ENCODE measurements at places on chromosomes 12 and 14. TPM values are rescaled to one million over a fixed set of nuclear protein-coding genes. Genes with fewer than 3 reads are reported as not detected.

The CMA1 gene
- total RNA-seq = not detected

DNA sequence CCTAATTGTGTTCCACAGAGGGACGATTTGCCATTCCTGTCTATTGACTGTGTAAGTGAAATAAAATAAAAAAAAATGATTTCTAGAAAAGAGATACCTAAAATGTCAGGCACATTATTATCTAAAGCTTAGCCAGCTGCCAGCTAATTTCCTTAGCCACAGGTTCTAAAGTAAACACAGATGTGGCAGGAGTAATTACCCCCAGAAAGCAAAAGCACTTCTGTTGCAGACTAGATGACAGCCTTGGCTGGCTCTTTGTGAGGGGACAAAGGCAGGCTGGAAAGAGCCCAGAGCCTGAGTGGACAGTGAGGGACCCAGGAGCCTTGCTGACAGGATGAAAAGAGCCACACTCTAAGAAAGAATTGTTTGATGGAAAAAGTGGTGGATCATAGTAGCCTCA is 418.1 kb downstream of the LRIG3 start:
- no peak for DNase-seq

DNA sequence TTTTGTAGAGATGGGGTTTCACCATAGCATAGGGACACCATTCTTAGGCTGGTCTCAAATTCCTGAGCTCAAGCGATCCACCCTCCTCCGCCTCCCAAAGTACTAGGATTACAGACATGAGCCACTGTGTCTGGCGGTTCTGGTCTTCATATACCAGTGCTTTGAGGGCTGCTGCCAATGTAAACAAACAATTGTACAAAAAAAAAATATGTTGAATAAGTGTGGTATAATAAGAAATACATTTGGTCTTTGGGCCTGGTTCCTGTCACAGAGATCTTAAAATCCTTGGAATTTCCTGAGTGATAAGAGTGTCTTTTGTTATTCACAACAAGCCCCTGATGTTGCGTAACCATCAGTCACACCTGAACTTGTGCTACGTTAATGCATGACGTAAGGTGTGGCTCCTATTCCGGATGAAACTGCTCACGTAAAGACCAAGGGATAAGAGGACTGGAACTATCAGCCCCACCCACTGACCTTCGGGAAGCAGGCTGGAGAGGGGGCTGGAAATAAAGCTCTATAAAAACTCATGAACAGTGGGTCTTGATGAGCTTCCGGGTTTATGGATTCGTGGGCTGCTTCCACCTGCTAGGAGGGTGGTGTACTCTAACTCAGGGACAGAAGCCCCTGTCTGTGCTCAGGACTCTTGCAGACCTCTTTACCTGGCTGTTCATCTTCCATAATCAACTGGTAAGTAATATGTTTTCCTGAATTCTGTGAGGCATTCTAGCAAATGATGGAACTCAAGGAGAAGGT is 16.5 kb upstream of the RIMKLB start:
- DNase-seq = no peak

GRCh38 chr12:62194616-62195015 is 65.6 kb upstream of the USP15 start:
- DNase-seq = no peak

The CCDC196 gene
- not detected for total RNA-seq

- DNase-seq = no peak
Measured at GRCh38 chr12:123011701-123012100, 31.2 kb downstream of the ARL6IP4 start.

GRCh38 chr12:13358391-13358905 is 161.9 kb downstream of the EMP1 start:
- DNase-seq = no peak

DNA sequence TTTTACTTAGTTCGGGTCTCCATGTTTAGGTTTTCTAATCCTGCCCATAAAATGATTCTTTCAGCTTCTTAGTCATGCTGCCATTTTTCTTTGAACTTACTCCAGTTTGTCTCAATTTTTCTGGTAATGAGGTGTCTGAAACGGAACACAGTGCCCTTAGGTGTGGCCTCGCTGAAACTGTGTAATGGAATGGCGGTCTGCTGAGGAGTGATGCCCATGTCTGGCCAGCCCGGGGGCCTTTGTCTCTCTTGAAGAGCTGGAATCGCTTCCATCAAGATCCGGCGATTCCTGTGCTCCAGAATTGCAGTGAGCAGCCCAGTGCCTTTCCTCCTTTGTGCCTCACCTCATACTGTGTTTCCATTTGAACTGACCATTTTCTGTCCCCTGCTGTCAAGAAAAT is 112.5 kb downstream of the FBXL14 start:
- no peak for DNase-seq

GRCh38 chr12:49980501-49981349 is 8.0 kb downstream of the AQP6 start:
- no peak for DNase-seq

DNA sequence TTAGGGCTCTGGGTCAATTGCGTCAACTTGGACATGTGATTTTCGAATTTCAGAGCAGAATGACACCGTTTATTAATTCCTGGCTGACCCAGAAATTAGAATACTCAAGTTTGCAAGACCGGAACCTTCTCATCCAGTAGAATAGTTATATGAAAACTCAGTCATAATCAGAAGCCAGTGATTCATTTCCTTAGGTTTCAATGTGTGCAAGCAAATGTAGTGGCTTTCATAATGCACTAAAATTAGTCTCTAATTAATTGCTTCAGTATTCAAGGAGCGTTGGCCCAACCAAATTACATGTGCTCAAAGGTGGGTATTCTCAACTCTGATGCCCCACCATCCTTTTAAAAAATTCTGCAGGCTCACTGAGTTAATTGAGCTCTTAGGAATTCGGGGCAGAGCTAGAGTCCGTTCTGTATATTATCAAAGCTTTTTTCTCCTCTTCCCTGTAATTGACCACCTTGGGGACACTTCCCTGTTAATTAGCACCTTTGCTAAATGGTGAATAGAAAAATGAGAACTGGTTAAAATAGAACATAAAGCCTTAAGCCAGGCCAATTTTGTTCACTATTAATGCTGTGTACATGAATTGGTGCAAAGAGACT is 55.4 kb downstream of the DAO start:
- DNase-seq = no peak

- DNase-seq = no peak
Measured at GRCh38 chr12:125412506-125412905, 347.3 kb downstream of the AACS start.

All from left lung (tissue), 14 donors.